ENCODE measurements at places on chromosomes 7 and 10. TPM values are rescaled to one million over a fixed set of nuclear protein-coding genes. Genes with fewer than 3 reads are reported as not detected.
A peak's percentile ranks its signal among the peaks of the same experiment; 100 is the strongest.

GRCh38 chr10:78744491-78745090 is 324.2 kb upstream of the ZMIZ1 start:
- H3K27me3 ChIP-seq: no peaks in the 10 kb centered on the region
- no peak overlapping the region for H3K4me3 ChIP-seq
- no peaks in the 10 kb centered on the region for H3K36me3 ChIP-seq
- H3K27ac ChIP-seq: peak overlapping the region; percentile 10

The FZD1 gene
- 8.7 TPM for total RNA-seq

The ASAH2 gene
- 0.72 TPM for total RNA-seq

The HOXA4 gene
- 0.87 TPM for total RNA-seq

GRCh38 chr7:159040146-159040545 is 104.5 kb downstream of the VIPR2 start:
- DNase-seq: no peak
- H3K4me1 ChIP-seq: peaks cover 25% of the 10 kb centered on the region
- H3K4me3 ChIP-seq: no peak overlapping the region
- peaks cover 12% of the 10 kb centered on the region for H3K36me3 ChIP-seq

DNA sequence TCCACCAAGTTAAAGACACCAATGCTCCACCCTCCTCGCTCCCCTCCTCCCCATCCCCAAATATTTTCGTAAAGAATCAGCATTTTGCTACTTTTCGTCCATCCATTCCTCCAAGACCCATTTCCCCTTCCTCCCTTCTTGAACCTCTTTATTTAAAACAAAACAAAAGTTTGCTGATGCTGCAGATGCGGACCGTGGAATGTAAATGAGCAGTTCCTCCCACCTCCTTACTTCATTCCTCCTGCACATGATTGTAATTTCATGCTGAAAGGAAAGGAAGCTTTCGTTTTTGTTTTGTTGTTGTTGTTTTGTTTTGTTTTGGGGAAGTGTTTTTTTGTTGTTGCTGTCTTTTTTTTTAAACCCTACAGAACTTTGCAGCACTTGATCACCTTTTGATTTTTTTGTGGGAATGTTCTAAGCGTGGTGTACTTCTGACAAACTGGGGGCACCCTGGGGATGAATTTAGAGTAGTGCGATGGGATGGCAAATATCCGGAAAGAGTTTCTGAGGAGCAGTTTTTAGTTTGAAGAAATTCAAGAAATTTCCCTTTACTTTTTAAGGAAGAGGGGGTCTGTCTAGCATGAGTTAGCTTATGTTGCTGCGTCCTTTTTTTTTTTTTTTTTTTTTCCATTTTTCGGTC is 177.3 kb downstream of the TCF7L2 start:
- no peaks in the 10 kb centered on the region for H3K27me3 ChIP-seq
- peaks cover 67% of the 10 kb centered on the region for H3K4me1 ChIP-seq

The LEP gene
- total RNA-seq: not detected

DNA sequence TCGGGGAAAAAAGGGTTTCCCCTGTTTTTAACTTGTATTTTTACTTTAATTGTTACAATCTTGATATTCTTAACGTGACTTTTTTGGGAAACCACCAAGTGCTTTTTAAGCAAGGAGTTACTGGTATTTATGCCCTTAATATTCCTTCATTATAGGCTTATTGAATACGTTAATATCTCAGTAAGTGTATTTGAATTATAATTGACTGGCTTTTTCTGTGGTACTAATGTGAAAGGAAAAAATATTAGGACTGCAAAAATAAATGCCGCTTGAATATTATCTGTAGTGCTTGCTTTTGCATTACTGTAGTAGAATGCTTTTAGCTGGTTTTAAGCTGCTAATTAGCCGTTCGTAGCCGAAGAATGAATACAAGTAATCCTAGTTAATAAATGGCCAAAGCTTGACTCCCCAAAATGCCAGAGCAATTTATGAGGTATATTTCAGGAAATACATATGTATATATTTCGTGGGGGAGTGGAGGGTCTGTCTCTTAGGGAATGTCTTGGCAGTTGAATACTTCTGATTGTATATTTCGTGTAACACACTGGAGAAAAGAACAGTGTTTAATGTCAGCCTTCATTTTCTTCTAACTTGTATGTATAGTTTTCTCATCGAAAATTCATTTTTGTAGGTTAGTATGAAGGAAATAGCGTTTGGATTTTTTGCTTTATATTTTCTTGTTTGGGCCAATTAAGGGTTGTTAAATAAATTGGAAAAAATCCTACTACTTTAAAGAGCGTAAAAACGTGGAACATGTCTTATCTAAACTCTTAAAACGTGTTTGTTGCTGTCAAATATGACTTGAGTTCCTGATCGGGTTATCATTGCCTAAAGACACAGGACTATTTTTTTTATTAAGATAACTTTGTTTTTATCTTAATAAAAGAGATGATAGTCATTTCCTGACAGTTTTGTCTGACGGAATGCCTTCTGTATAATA is 1.5 kb downstream of the PDCD4 start:
- H3K36me3 ChIP-seq: peaks cover 24% of the 10 kb centered on the region
- H3K4me3 ChIP-seq: peak overlapping the region; percentile 86
- no peaks in the 10 kb centered on the region for H3K27me3 ChIP-seq
- DNase-seq: no peak
- peaks cover 23% of the 10 kb centered on the region for H3K4me1 ChIP-seq
- H3K27ac ChIP-seq: peak overlapping the region; percentile 99

The MMRN2 gene
- 6.4 TPM for total RNA-seq

GRCh38 chr7:31074120-31074383 is 21.9 kb downstream of the ADCYAP1R1 start:
- H3K27me3 ChIP-seq: no peaks in the 10 kb centered on the region
- no peak overlapping the region for H3K4me3 ChIP-seq
- no peak overlapping the region for H3K27ac ChIP-seq
- no peak for DNase-seq

The MBL2 gene
- 2.7 TPM for total RNA-seq

- H3K36me3 ChIP-seq: no peaks in the 10 kb centered on the region
- H3K27me3 ChIP-seq: no peaks in the 10 kb centered on the region
These were observed 298.1 kb upstream of the PLXDC2 start for GRCh38 chr10:19518109-19518508.

DNA sequence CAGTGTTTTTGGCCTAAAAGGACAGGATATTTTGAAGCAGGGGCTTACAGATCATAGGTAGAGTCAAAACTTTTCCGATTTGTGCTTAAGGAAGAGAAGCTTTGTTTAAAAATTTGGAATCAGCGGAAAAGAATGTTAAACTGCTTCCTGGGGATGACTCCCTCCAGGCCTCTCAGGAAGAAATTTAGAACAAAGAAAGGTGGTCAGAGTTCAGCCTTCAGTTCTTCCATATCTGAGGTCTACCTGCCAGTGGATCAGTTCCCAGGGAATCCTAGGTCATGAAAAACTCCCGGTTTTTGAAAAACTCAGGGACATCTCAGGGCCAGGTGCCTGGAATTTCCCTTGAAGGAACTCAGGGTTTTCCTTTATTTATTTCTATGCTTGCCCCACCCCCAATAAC is 100.3 kb downstream of the MCU start:
- no peak overlapping the region for H3K27ac ChIP-seq
- no peaks in the 10 kb centered on the region for H3K36me3 ChIP-seq
- DNase-seq: no peak
- H3K27me3 ChIP-seq: no peaks in the 10 kb centered on the region
- H3K4me3 ChIP-seq: no peak overlapping the region

The CEP55 gene
- 6.6 TPM for total RNA-seq

DNA sequence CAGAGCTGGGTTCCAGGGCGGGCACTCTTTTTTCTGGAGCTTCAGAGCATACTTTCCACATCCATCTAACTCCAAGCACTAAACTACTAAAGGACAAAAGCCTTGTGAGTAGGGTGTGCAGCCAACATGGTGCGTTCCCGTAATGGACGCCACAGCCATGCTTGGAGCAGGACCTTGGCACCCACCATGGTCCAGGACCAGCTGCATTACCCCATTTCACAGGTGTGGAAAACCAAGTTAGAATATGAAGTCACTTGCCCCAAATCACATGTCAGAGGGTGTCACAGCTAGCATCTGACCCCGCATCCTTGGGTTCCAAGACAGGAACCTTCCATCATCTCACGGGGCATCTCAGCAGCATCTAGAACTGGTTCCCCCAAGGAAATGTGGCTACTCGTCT is 112.4 kb downstream of the SMURF1 start:
- no peak overlapping the region for H3K4me3 ChIP-seq
- DNase-seq: no peak
- peaks cover 95% of the 10 kb centered on the region for H3K36me3 ChIP-seq
- H3K27ac ChIP-seq: peak overlapping the region; percentile 9
- no peaks in the 10 kb centered on the region for H3K27me3 ChIP-seq
- H3K4me1 ChIP-seq: no peaks in the 10 kb centered on the region

GRCh38 chr10:96716390-96716789 is 3.9 kb downstream of the PIK3AP1 start:
- no peak overlapping the region for H3K4me3 ChIP-seq
- peak overlapping the region; percentile 53 for H3K27ac ChIP-seq
- peaks cover 5% of the 10 kb centered on the region for H3K27me3 ChIP-seq
- peaks cover 17% of the 10 kb centered on the region for H3K4me1 ChIP-seq

- H3K27ac ChIP-seq: no peak overlapping the region
- no peaks in the 10 kb centered on the region for H3K27me3 ChIP-seq
- no peak overlapping the region for H3K4me3 ChIP-seq
- H3K36me3 ChIP-seq: no peaks in the 10 kb centered on the region
These were observed 21.5 kb upstream of the PPP1R17 start for GRCh38 chr7:31665546-31665945.

DNA sequence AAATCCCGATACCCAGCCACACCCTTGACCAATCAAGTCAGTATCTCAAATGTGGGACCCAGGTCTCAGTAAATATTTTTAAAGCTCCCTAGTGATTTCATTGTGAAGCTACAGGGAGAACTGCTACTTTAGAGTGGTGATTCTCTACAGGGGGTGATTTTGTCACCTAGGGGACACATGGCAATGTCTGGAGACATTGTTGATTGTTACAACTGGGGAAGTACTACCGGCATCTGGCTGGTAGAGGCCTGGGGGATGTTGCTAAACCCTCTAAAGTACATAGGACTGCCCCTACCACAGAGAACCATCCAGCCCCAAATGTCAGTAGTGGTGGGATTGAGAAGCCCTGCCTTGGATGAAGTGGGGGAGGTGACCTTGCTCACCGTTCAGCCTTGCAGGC is 152.9 kb downstream of the RPS24 start:
- H3K4me1 ChIP-seq: no peaks in the 10 kb centered on the region
- no peak for DNase-seq
- H3K4me3 ChIP-seq: no peak overlapping the region
- H3K27me3 ChIP-seq: no peaks in the 10 kb centered on the region

DNA sequence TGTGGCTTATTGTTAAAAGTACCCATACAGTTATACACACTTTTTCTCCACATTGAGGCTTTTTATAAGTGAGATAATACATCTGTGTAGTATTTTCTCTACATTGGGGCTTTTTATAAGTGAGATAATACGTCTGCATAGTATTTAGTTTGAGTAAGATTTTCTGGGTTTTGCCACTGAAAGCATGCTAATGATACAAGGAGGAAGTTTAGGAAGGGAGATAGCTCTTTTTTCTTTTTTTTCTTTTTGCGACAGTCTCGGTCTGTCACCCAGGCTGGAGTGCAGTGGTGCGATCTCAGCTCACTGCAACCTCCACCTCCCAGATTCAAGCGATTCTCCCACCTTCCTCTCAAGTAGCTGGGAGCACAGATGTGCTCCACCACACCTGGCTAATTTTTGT is 13.3 kb downstream of the FAM107B start:
- no peak overlapping the region for H3K4me3 ChIP-seq
- H3K27me3 ChIP-seq: no peaks in the 10 kb centered on the region
- DNase-seq: no peak

The TAF6 gene
- 42.6 TPM for total RNA-seq

- H3K4me1 ChIP-seq: no peaks in the 10 kb centered on the region
- H3K36me3 ChIP-seq: no peaks in the 10 kb centered on the region
- H3K27me3 ChIP-seq: no peaks in the 10 kb centered on the region
- H3K4me3 ChIP-seq: no peak overlapping the region
- no peak for DNase-seq
These were observed 32.1 kb downstream of the ELMO1 start for GRCh38 chr7:37416378-37417106.

The HABP2 gene
- 2.0 TPM for total RNA-seq

DNA sequence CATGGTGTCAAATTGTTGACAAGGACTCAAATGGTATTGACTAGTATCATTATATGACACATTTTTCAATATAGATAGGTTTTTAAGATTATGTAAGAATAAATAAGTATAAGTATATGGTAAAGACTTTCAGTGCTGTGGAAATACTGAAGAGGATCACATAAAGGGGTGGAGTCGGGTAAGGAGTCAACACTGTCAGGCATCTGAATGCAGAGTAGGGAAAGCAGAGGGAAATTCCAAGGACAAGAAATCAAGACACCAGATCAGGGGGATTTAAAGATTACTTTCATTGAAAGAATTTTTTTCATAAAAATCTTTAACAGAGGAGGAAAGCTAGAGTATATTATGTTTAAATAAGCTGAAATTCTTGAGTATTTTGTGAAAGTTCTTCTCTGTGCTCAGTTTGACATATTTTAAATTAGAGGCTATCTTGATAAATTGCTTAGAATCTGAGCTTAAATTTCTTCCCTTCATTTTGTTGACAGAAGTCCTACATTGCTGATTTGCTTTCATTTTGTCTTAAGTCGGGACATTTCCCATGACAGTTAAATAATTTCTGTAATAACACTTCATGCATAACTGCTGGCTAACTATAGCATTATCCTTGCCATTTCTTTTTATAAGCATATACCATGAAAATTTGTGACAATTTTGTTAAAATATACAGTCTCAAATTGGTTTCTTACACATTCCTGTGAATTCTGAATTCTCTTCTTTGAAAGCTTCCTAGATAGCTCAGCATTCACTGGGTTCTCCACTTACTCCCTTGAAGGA is 244.3 kb downstream of the PRKG1 start:
- H3K27me3 ChIP-seq: no peaks in the 10 kb centered on the region
- H3K27ac ChIP-seq: no peak overlapping the region
- H3K4me3 ChIP-seq: no peak overlapping the region
- H3K36me3 ChIP-seq: no peaks in the 10 kb centered on the region
- H3K4me1 ChIP-seq: no peaks in the 10 kb centered on the region

- no peaks in the 10 kb centered on the region for H3K36me3 ChIP-seq
- no peaks in the 10 kb centered on the region for H3K27me3 ChIP-seq
- no peak overlapping the region for H3K4me3 ChIP-seq
- H3K4me1 ChIP-seq: peaks cover 27% of the 10 kb centered on the region
These were observed 101.7 kb upstream of the KLF6 start for GRCh38 chr10:3886641-3887251.

The MYH16 gene
- not detected for total RNA-seq

GRCh38 chr7:155459700-155460461 is 2.0 kb downstream of the EN2 start:
- no peak overlapping the region for H3K4me3 ChIP-seq
- H3K4me1 ChIP-seq: peaks cover 44% of the 10 kb centered on the region
- DNase-seq: no peak
- no peaks in the 10 kb centered on the region for H3K36me3 ChIP-seq
- peaks cover 96% of the 10 kb centered on the region for H3K27me3 ChIP-seq
- H3K27ac ChIP-seq: no peak overlapping the region

The LRRC4 gene
- total RNA-seq: 61.8 TPM

All from stomach (tissue), 19 donors.